ENCODE measurements at places on chromosomes 1 and 21.

GRCh38 chr1:71647513-71648300 lies 566.9 kb upstream of the ZRANB2 start:
- no peak for DNase-seq

GRCh38 chr1:1282998-1283397 lies 2.8 kb downstream of the SCNN1D start:
- DNase-seq = no peak

GRCh38 chr1:13818926-13819325 lies 118.9 kb downstream of the PRDM2 start:
- DNase-seq = no peak

GRCh38 chr1:107895403-107896191 lies 69.4 kb downstream of the VAV3 start:
- no peak for DNase-seq

DNA sequence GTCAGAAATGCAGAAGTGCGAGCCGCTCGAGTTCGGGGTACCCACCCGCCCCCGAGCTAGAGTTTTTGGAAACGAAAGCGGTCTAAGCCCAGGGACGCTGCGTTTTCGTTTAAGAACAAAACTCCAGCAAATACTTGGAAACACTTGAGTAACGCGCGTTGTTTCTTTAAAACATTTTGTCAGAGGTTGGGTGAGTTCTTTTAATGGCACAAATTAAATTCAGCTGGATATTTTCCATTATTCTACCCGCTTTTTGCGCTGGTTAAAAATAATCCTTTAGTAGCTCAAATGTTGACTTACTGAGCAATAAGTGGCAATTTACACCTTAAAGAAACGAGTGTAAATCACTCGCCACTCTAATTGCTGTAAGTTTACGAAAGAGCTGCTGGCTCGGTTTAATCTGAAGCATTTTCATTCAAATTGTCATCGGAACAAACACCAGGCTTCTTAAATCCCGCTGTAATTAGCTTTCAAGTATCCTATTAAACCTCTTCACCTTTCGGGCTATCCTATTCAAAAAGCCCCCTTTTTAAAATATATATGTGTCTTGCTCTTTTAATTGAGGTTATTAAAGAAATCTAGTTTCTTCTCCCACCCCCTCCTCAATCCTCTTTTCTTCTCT lies 1.5 kb downstream of the LHX8 start:
- no peak for DNase-seq

- peak; percentile 88 for DNase-seq
Observed at GRCh38 chr1:23544444-23545389, 13.7 kb upstream of the E2F2 start.

- DNase-seq = no peak
Observed at GRCh38 chr1:206835186-206835585, 30.2 kb upstream of the IL20 start.
